ENCODE measurements at places on chromosomes 13 and 19. TPM values are rescaled to one million over a fixed set of nuclear protein-coding genes. Genes with fewer than 3 reads are reported as not detected.

GRCh38 chr13:75079226-75079625 lies 402.7 kb downstream of the TBC1D4 start:
- H3K27me3 ChIP-seq, result no peaks in the 10 kb centered on the region
- no peak overlapping the region for H3K4me3 ChIP-seq
- no peaks in the 10 kb centered on the region for H3K4me1 ChIP-seq
- no peak overlapping the region for H3K27ac ChIP-seq
- no peaks in the 10 kb centered on the region for H3K36me3 ChIP-seq

- no peak overlapping the region for H3K27ac ChIP-seq
- DNase-seq, result no peak
- H3K4me1 ChIP-seq, result no peaks in the 10 kb centered on the region
- no peak overlapping the region for H3K4me3 ChIP-seq
- H3K27me3 ChIP-seq, result no peaks in the 10 kb centered on the region
Observed at GRCh38 chr13:39567569-39567968, 35.4 kb downstream of the LHFPL6 start.

- no peak overlapping the region for H3K4me3 ChIP-seq
- no peaks in the 10 kb centered on the region for H3K36me3 ChIP-seq
- H3K27me3 ChIP-seq, result no peaks in the 10 kb centered on the region
- no peak overlapping the region for H3K27ac ChIP-seq
- H3K4me1 ChIP-seq, result no peaks in the 10 kb centered on the region
- no peak for DNase-seq
Observed at GRCh38 chr13:66528944-66529576, 701.1 kb downstream of the PCDH9 start.

GRCh38 chr13:50073340-50073739 lies 58.1 kb downstream of the KCNRG start:
- peaks cover 8% of the 10 kb centered on the region for H3K4me1 ChIP-seq
- no peak overlapping the region for H3K4me3 ChIP-seq
- no peaks in the 10 kb centered on the region for H3K36me3 ChIP-seq

- H3K27ac ChIP-seq, result no peak overlapping the region
- H3K27me3 ChIP-seq, result peaks cover 3% of the 10 kb centered on the region
- H3K4me3 ChIP-seq, result no peak overlapping the region
- no peak for DNase-seq
- H3K36me3 ChIP-seq, result no peaks in the 10 kb centered on the region
Observed at GRCh38 chr13:43787997-43788396, 1.2 kb upstream of the ENOX1 start.

ECSIT gene
- total RNA-seq, result 52.7 TPM

DNA sequence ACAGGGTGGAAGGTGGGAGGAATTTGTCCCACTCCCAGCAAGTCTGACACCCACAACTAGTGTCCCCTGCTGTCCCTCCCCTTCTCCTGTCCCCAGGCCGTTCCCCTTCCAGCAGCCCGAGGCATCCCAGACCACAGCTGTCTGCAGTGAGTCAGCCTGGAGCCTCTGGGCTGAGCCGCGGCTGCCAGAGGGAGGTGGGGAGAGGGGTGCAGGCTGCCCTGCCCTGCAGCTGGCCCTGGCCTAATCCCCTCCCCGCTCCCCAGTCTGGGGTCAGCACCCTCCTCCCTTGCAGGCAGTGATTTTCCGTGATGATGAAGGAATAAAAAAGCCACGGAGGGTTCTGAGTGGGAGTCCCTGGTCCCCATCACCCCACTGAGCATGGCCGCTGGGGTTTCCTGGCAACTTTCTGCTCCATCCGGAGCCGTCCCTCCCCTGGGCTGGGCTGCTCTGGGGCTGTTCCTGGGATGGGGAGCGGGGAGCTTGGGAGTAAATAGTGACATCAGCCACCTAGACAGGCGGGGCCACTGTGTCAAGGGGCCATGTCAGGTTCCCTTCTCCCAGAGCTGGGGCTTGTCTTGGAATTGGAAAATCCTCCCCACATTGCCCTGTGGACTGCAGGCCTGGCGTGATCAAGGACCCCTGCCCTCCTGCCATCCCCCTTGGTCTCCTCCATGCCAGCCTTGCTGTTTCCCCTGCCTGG lies 16.8 kb downstream of the SPC24 start:
- H3K36me3 ChIP-seq, result no peaks in the 10 kb centered on the region
- H3K27ac ChIP-seq, result no peak overlapping the region
- H3K27me3 ChIP-seq, result no peaks in the 10 kb centered on the region
- no peak overlapping the region for H3K4me3 ChIP-seq
- DNase-seq, result no peak

CEACAM7 gene
- total RNA-seq, result not detected

NUP62 gene
- 108 TPM for total RNA-seq

- no peak overlapping the region for H3K4me3 ChIP-seq
- no peak overlapping the region for H3K27ac ChIP-seq
- no peak for DNase-seq
Observed at GRCh38 chr13:42168496-42168895, 103.5 kb upstream of the AKAP11 start.

All from GM12878 (cell line).